H1 (cell line): ENCODE measurements at places on chromosomes 2 and 18. TPM values are rescaled to one million over a fixed set of nuclear protein-coding genes. Genes with fewer than 3 reads are reported as not detected.

DNA sequence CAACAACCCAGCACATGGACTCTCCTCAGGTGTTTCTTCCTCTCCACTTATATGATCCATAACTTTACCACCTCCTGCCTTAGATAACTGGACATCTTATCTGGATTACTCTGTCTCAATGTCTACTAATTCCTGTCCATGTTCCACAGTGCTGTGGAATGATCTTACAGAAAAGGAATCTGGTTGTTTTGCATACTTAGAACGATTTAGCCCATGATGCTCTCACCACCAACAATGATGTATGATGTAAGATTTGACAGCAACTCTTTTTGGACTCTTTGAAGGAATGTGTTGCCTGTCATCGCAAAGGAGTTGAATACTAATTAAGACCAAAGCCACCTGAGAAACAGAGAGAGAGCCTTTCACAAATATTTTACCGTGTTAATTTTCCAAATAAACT is 37.7 kb upstream of the SYT4 start:
- no peaks in the 10 kb centered on the region for H3K36me3 ChIP-seq
- no peaks in the 10 kb centered on the region for H3K27me3 ChIP-seq
- no peaks in the 10 kb centered on the region for H3K4me1 ChIP-seq

DNA sequence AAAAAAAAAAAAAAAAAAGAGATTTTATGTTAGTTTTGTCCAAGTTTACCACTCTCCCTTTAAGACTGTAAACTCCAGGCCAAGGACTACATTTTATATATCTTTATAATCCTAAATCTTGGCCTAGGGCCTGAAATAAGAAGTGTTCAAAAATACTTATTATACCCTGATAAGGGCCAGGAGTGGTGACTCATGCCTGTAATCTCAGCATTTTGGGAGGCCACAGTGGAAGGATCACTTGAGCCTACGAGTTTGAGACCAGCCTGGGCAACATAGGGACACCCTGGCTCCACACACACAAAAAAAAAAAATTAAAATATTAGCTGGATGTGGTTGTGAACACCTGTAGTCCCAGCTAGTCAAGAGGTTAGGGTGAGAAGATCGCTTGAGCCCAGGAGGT is 12.7 kb downstream of the TRIP12 start:
- H3K4me1 ChIP-seq = peaks cover 3% of the 10 kb centered on the region; the same call in 1 of the 2 replicates
- no peak overlapping the region for H3K4me3 ChIP-seq
- no peak overlapping the region for H3K27ac ChIP-seq
- H3K27me3 ChIP-seq = no peaks in the 10 kb centered on the region
- H3K36me3 ChIP-seq = no peaks in the 10 kb centered on the region

Gene BMP10
- not detected in 2 replicates for total RNA-seq

- no peaks in the 10 kb centered on the region for H3K36me3 ChIP-seq
- no peak for DNase-seq
- H3K4me3 ChIP-seq = no peak overlapping the region
- no peaks in the 10 kb centered on the region; the same call in 1 of the 2 replicates for H3K4me1 ChIP-seq
These were observed 15.8 kb upstream of the COL6A3 start for GRCh38 chr2:237429753-237430152.

GRCh38 chr2:33225350-33225749 is 251.1 kb upstream of the RASGRP3 start:
- no peaks in the 10 kb centered on the region for H3K4me1 ChIP-seq
- H3K36me3 ChIP-seq = no peaks in the 10 kb centered on the region
- DNase-seq = no peak
- H3K27me3 ChIP-seq = no peaks in the 10 kb centered on the region
- no peak overlapping the region for H3K4me3 ChIP-seq
- no peak overlapping the region for H3K27ac ChIP-seq

- no peaks in the 10 kb centered on the region; the same call in 1 of the 2 replicates for H3K36me3 ChIP-seq
- no peak overlapping the region for H3K27ac ChIP-seq
- H3K4me1 ChIP-seq = peaks cover 3% of the 10 kb centered on the region; the same call in 1 of the 2 replicates
- no peak overlapping the region for H3K4me3 ChIP-seq
These were observed 40.1 kb downstream of the ODC1 start for GRCh38 chr2:10407841-10408648.

Gene ALPG
- total RNA-seq = 0.56 and 0.75 TPM in 2 replicates

GRCh38 chr2:20962939-20963557 is 80.8 kb downstream of the APOB start:
- no peak overlapping the region for H3K27ac ChIP-seq
- no peaks in the 10 kb centered on the region for H3K4me1 ChIP-seq
- no peaks in the 10 kb centered on the region for H3K36me3 ChIP-seq
- no peaks in the 10 kb centered on the region for H3K27me3 ChIP-seq
